ENCODE measurements at places on chromosomes 2 and 18. TPM values are rescaled to one million over a fixed set of nuclear protein-coding genes. Genes with fewer than 3 reads are reported as not detected.
A peak's percentile ranks its signal among the peaks of the same experiment; 100 is the strongest.

- no peaks in the 10 kb centered on the region for H3K36me3 ChIP-seq
- H3K27ac ChIP-seq, result no peak overlapping the region
- H3K27me3 ChIP-seq, result no peaks in the 10 kb centered on the region
- H3K4me1 ChIP-seq, result no peaks in the 10 kb centered on the region
These were observed 18.8 kb upstream of the PLB1 start for GRCh38 chr2:28477087-28477486.

DNA sequence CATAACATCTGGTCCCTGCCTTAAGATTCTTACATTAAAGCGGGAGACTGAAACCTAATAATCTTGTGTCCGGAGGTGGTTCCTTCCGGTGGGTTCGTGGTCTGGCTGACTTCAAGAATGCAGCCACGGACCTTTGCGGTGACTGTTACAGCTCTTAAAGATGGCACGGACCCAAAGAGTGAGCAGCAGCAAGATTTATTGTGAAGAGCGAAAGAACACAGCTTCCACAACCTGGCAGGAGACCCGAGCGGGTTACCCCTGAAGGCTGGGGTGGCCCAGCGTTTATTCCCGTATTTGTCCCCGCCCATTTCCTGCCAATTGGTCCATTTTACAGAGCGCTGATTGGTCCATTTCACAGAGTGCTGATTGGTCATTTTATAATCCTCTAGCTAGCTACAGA is 122.3 kb upstream of the SIX2 start:
- no peaks in the 10 kb centered on the region for H3K4me1 ChIP-seq
- no peaks in the 10 kb centered on the region for H3K27me3 ChIP-seq
- no peak overlapping the region for H3K4me3 ChIP-seq
- DNase-seq, result no peak
- H3K27ac ChIP-seq, result no peak overlapping the region

GRCh38 chr2:69660637-69661036 is 17.1 kb upstream of the AAK1 start:
- no peaks in the 10 kb centered on the region for H3K36me3 ChIP-seq
- H3K27ac ChIP-seq, result no peak overlapping the region
- DNase-seq, result no peak
- no peaks in the 10 kb centered on the region for H3K27me3 ChIP-seq
- H3K4me3 ChIP-seq, result no peak overlapping the region

DNA sequence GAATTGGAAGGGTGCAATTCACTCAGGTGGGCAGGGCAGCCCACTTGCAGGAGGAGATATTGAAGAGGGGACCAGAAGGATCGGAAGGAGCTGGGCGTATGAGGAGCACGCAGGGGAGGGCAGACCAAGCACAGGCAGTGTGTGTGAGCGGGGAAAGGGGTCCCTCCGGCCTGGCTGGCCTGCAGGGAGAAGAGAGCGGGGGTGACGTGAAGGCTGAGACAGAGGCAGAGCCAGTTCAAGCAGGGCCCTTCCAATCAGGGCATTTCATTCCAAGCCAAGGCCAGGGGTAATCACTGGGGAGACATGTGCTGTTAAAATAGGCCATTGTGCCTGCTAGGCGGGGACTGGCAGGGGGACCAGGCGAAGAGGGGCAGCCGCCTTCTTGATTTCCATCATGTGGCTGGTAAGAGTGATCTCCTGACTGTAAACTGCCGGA is 62.2 kb downstream of the ACKR3 start:
- DNase-seq, result no peak
- no peaks in the 10 kb centered on the region for H3K27me3 ChIP-seq
- H3K36me3 ChIP-seq, result no peaks in the 10 kb centered on the region
- peaks cover 6% of the 10 kb centered on the region for H3K4me1 ChIP-seq
- peak overlapping the region; percentile 77 for H3K27ac ChIP-seq
- no peak overlapping the region for H3K4me3 ChIP-seq

GRCh38 chr18:52060607-52061304 is 279.2 kb upstream of the DCC start:
- H3K27ac ChIP-seq, result no peak overlapping the region
- H3K4me3 ChIP-seq, result no peak overlapping the region
- H3K27me3 ChIP-seq, result no peaks in the 10 kb centered on the region
- no peaks in the 10 kb centered on the region for H3K36me3 ChIP-seq
- DNase-seq, result no peak

- H3K27ac ChIP-seq, result no peak overlapping the region
- H3K4me1 ChIP-seq, result no peaks in the 10 kb centered on the region
- no peaks in the 10 kb centered on the region for H3K27me3 ChIP-seq
- H3K36me3 ChIP-seq, result no peaks in the 10 kb centered on the region
- no peak for DNase-seq
These were observed 217.3 kb downstream of the NYAP2 start for GRCh38 chr2:225616848-225617247.

- DNase-seq, result no peak
- no peak overlapping the region for H3K27ac ChIP-seq
- H3K4me3 ChIP-seq, result no peak overlapping the region
- no peaks in the 10 kb centered on the region for H3K36me3 ChIP-seq
- no peaks in the 10 kb centered on the region for H3K27me3 ChIP-seq
These were observed 33.0 kb downstream of the CASP10 start for GRCh38 chr2:201215963-201216362.

GRCh38 chr18:35060122-35060815 is 19.1 kb downstream of the MAPRE2 start:
- no peaks in the 10 kb centered on the region for H3K36me3 ChIP-seq
- DNase-seq, result no peak
- peaks cover 45% of the 10 kb centered on the region for H3K4me1 ChIP-seq
- H3K4me3 ChIP-seq, result no peak overlapping the region
- H3K27ac ChIP-seq, result peak overlapping the region; percentile 66

GRCh38 chr2:23568626-23569190 is 183.7 kb downstream of the KLHL29 start:
- peaks cover 9% of the 10 kb centered on the region for H3K4me1 ChIP-seq
- no peaks in the 10 kb centered on the region for H3K36me3 ChIP-seq
- DNase-seq, result no peak
- H3K27ac ChIP-seq, result no peak overlapping the region
- no peaks in the 10 kb centered on the region for H3K27me3 ChIP-seq

DNA sequence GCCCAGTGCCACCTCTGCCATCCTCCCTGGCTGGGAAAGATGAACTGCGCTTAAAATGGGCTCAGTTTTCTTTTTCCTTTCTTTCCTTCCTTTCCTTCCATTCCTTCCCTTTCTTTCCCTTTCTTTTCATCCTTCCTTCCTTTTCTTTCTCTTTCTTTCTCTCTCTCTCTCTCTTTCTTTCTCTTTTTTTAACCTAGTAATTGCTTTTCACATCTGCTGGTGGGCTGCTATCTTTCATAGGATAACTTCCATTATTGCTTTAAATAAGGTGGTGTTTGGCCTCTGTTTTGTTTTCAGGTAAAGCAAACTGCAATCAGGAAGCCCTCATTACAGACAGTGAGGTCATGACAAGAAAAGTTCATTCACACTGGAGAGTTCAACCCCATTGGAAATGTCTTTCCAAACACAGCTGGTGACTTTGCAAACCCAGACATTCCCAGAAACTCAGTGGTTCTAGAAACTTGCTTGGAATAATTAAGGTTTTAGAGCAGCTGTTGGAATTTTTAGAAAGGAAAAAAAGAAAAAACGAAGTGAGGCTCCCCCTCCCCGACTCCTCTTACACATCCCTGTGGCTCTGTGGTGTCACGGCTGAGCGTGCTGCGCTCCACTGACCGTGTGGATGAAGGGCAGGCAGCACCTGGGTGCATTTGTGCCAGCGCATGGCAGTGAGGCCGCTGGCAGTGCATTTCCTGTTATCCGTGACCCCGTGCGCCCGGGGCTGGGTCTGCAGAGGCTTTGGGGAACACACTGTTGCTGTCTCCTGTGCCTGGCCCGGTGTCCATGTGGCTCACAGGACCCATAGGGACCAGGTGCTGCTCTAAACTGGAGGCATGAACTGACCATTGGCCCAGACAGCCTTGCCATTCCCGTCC is 76.9 kb downstream of the MBP start:
- H3K27ac ChIP-seq, result peak overlapping the region; percentile 82
- no peak for DNase-seq
- H3K27me3 ChIP-seq, result no peaks in the 10 kb centered on the region

DNA sequence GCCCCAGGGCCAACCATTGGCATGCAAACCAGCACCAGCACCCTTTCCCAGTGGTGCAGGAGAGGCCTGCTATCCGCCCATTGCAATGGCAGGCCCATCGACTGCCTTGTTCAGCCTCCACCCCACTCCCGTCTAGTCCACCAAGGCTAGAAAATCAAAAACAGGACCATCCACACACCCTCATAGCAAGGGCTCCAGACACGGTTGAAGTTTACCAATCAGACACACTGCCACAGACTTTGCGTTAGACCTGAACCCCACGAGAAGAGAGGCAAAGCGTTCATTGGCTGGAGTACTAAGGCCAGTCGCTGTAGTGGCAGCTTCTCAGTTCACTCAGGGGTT is 95.3 kb upstream of the TEX51 start:
- no peak overlapping the region for H3K27ac ChIP-seq
- H3K36me3 ChIP-seq, result no peaks in the 10 kb centered on the region
- H3K27me3 ChIP-seq, result no peaks in the 10 kb centered on the region
- no peak for DNase-seq
- H3K4me3 ChIP-seq, result no peak overlapping the region

DNA sequence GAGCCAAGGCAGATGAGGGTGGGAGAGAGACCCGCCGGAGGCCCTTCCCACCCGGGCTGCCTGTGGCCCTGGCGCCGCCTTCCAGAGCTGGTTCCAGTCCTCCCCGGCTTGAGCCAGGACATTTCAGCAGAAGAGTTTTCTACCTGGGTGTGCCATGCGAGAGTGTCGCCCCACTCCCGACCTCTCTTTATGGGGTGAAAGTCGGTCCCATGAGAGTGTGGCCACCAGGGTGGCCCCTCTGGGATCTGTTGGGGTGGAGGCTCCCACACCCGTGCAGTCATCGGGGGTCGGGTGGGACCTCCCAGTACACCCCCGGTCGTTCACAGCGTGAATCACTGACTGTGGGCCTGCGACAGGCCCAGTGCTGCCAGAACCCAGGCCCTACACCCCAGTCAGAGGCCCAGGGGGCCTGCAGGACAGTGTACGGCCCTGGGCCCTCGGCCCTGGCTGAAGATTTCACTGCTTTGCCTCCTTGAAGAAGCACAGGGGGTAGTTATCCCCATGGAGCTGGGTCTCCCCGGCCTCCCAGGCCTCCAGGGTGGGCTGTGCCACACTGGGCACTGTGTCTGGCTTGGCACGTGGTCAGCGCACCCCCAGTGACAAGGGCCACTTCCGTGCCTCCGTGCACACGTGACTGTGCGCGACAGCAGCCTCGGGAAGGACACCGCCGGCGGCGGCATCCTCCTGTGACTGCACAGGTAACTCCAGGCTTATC is 5.9 kb downstream of the NFATC1 start:
- no peak for DNase-seq
- H3K4me1 ChIP-seq, result peaks cover 39% of the 10 kb centered on the region
- no peak overlapping the region for H3K4me3 ChIP-seq
- peak overlapping the region; percentile 82 for H3K27ac ChIP-seq
- no peaks in the 10 kb centered on the region for H3K27me3 ChIP-seq

GRCh38 chr2:1818404-1818803 is 74.1 kb upstream of the PXDN start:
- peaks cover under 1% of the 10 kb centered on the region for H3K27me3 ChIP-seq
- H3K36me3 ChIP-seq, result no peaks in the 10 kb centered on the region
- H3K4me3 ChIP-seq, result no peak overlapping the region
- DNase-seq, result no peak
- H3K4me1 ChIP-seq, result peaks cover 9% of the 10 kb centered on the region
- no peak overlapping the region for H3K27ac ChIP-seq

GRCh38 chr18:54740136-54740846 is 88.0 kb upstream of the RAB27B start:
- no peak overlapping the region for H3K4me3 ChIP-seq
- no peak for DNase-seq
- H3K4me1 ChIP-seq, result peaks cover 5% of the 10 kb centered on the region
- no peak overlapping the region for H3K27ac ChIP-seq

GRCh38 chr2:234989183-234989701 is 37.4 kb downstream of the SH3BP4 start:
- peaks cover 75% of the 10 kb centered on the region for H3K4me1 ChIP-seq
- no peak overlapping the region for H3K4me3 ChIP-seq
- no peaks in the 10 kb centered on the region for H3K27me3 ChIP-seq
- peak; percentile 82 for DNase-seq

DNA sequence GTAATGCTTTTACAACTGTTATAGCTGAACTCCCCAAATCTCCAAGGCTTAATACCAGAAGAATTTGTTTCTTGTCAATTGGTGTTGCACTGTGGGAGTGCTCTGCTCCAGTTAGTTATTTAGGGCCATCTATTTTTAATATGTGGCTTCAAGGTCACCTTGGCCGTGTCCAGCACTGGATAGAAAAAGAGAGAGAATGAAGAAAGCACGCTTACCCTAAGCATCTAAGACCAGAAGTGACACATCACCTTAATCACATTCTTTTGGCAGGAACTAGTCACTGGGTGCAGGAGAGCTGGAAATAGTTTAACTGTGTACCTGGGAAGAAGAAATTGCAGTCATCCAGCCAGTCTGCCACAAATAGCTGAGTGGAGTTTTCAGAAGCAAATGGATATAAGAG is 78.8 kb downstream of the VWC2L start:
- H3K4me3 ChIP-seq, result no peak overlapping the region
- no peaks in the 10 kb centered on the region for H3K27me3 ChIP-seq
- H3K4me1 ChIP-seq, result peaks cover 4% of the 10 kb centered on the region
- H3K36me3 ChIP-seq, result no peaks in the 10 kb centered on the region
- peak overlapping the region; percentile 69 for H3K27ac ChIP-seq

- no peak overlapping the region for H3K4me3 ChIP-seq
- DNase-seq, result no peak
- H3K27me3 ChIP-seq, result no peaks in the 10 kb centered on the region
- no peaks in the 10 kb centered on the region for H3K36me3 ChIP-seq
These were observed 221.6 kb downstream of the GBX2 start for GRCh38 chr2:235946590-235946989.

- no peak for DNase-seq
- H3K36me3 ChIP-seq, result no peaks in the 10 kb centered on the region
- H3K27me3 ChIP-seq, result no peaks in the 10 kb centered on the region
- H3K4me3 ChIP-seq, result no peak overlapping the region
- no peak overlapping the region for H3K27ac ChIP-seq
These were observed 249.4 kb downstream of the EXOC6B start for GRCh38 chr2:72576459-72576858.

The DSEL gene
- total RNA-seq, result 2.1 TPM

The DPP4 gene
- total RNA-seq, result 2.5 TPM

The MMADHC gene
- 127 TPM for total RNA-seq

The BMP10 gene
- 0.31 TPM for total RNA-seq

The SCYGR4 gene
- total RNA-seq, result not detected

The RFX8 gene
- total RNA-seq, result not detected
